ENCODE measurements at places on chromosomes 4 and X. TPM values are rescaled to one million over a fixed set of nuclear protein-coding genes. Genes with fewer than 3 reads are reported as not detected.

PAGE5 gene
- polyA plus RNA-seq, result not detected

GAB3 gene
- 5.2 TPM for polyA plus RNA-seq

EMCN gene
- polyA plus RNA-seq, result 29.7 TPM

STATH gene
- polyA plus RNA-seq, result not detected

MAP3K15 gene
- 0.54 TPM for polyA plus RNA-seq

TCEANC gene
- polyA plus RNA-seq, result 4.2 TPM

SPP1 gene
- polyA plus RNA-seq, result 196 TPM

ZNF630 gene
- 2.4 TPM for polyA plus RNA-seq

FSTL5 gene
- 0.81 TPM for polyA plus RNA-seq

FRMD7 gene
- polyA plus RNA-seq, result 0.06 TPM

TEX11 gene
- polyA plus RNA-seq, result 0.23 TPM

PDHA2 gene
- not detected for polyA plus RNA-seq

WDR17 gene
- polyA plus RNA-seq, result 0.72 TPM

MAGED4 gene
- polyA plus RNA-seq, result 60.3 TPM

PFKFB1 gene
- polyA plus RNA-seq, result 1.1 TPM

PNMA6F gene
- polyA plus RNA-seq, result not detected

AVPR2 gene
- polyA plus RNA-seq, result 1.4 TPM

UGT2B7 gene
- polyA plus RNA-seq, result not detected

KIAA1210 gene
- 0.12 TPM for polyA plus RNA-seq

SPATA18 gene
- polyA plus RNA-seq, result 1.9 TPM

ADH1A gene
- polyA plus RNA-seq, result 0.88 TPM

BRS3 gene
- polyA plus RNA-seq, result not detected

MSX1 gene
- 2.0 TPM for polyA plus RNA-seq

ARMCX1 gene
- polyA plus RNA-seq, result 87.1 TPM

PPP4R3C gene
- not detected for polyA plus RNA-seq

NAP1L2 gene
- 0.50 TPM for polyA plus RNA-seq

PSAPL1 gene
- not detected for polyA plus RNA-seq

AWAT1 gene
- not detected for polyA plus RNA-seq

COL4A5 gene
- 18.4 TPM for polyA plus RNA-seq

CPXCR1 gene
- not detected for polyA plus RNA-seq
